ENCODE measurements at places on chromosomes 3 and 15.
A peak's percentile ranks its signal among the peaks of the same experiment; 100 is the strongest.

- no peak for DNase-seq
These were observed 211.1 kb upstream of the GADL1 start for GRCh38 chr3:31105438-31106077.

GRCh38 chr3:189985948-189986347 is 134.7 kb downstream of the P3H2 start:
- no peak for DNase-seq

GRCh38 chr3:37262816-37263393 is 88.5 kb upstream of the LRRFIP2 start:
- no peak for DNase-seq

DNA sequence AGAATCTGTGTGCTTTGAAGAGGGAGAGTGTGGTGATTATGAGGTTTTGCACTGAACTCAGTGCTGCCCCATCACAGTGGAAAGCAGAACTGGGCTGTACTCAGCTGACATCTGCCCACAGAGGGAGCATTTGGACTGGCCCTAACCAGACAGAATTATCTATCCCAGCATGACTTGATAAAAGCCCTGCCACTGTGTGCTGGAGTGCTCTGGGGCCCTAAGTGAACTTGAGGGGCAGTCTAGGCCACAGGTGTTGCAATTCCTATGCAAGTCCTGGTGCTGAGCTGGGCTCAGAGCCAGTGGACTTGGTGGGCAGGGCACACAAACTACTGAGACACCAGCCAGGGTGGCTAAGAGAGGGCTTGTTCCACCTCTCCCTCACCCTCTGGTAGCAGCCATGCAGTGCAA is 269.2 kb upstream of the CTNNB1 start:
- no peak for DNase-seq

- no peak for DNase-seq
These were observed 327.0 kb upstream of the RORA start for GRCh38 chr15:61556037-61556648.

GRCh38 chr15:61049028-61049427 is 180.1 kb downstream of the RORA start:
- no peak for DNase-seq

GRCh38 chr3:69385723-69386555 is at the start of gene FRMD4B:
Gene FRMD4B, minus strand, starts transcription at chr3:69386088. Its CDS starts 99 bp downstream, at chr3:69385989.
- peak; percentile 67 for DNase-seq

DNA sequence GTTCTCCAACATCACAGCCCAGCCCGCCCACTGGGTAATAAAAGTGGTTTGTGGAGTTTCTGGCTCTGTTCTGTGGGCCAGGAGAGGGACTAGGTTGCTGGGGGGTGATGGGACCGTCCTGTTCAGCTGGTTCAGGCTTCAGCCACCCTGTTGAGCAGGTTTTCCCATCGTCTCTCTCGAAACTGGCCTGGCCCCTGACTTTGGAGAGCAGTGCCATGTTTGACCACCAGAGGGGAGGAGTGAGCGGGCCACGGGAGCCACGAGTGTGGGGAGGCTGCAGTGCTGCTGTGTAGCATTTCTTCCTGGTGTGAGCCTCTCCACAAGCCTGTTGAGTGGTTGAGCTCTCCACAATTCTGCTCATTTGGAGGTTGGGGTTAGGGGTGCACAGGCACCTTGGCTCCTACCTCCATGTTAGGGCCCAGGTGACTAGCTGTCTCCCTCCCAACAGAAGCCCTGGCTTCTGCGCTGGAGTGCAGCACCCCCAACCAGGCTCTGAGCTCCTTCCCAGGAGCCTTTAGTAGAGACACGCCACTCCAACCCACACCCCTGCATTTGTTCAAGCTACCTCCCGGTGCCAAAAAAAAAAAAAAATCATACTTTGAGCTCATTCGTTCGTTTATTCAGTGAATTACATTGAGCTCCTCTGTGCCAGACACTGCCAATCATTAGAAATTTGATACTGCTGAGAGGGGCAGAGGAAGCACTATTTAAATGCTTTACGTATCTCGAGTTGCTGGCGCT is 13.9 kb downstream of the SPINT1 start:
- peak; percentile 72 for DNase-seq

DNA sequence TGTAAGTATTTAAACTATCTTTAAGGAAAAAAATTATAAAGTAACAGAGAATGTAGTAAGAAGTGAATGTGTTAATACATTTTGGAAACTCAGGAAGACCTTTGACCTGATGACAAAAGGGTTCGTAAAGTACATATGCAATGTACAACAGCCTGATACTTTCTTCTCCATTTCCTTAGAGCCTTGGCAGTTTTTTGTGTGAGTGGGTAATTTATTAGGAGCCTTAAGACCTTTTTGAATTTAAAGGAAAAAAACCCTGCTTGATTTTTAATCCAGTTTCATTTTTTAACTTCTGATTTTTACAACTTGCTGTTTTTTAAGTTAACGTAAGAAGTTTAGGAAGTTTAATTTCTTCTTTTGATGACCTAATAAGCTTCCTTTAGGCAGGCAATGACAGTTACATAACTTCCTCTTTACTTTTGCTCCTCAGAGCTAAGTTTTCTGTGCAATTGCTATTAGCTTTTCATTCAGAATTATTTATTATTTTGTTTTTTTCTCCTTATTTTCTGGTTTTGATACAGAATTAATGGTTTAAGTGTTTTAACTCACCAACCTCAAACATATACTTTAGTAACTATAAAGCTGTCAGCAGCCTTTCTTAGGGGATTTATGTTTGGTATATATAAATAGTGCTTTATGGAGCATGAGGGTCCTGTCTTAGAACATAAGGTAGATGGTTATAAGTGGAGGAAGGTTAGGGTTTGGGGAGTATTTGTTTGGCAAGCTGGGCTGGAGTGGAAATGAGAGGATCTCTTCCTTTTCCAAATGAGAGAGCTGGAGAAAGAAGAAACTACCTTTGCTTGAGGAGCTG is 35.2 kb downstream of the ARMC8 start:
- DNase-seq: no peak

DNA sequence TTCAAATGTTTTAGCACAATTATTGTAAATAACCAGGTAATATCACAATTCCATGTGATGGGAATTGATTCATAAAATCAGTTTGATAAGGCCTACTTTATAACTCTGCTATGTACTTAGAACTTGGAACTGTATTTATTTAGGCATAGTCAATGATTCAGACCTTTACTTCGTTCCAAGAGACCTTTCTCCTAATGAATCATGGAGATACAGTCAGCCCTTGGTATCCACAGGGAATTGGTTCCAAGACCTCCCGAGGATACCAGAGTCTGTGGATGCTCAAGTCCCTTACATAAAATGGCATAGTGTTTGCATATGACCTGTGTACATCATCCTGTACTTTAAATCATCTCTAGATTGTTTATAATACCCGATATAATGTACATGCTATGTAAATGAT is 60.8 kb upstream of the UMPS start:
- DNase-seq: no peak

DNA sequence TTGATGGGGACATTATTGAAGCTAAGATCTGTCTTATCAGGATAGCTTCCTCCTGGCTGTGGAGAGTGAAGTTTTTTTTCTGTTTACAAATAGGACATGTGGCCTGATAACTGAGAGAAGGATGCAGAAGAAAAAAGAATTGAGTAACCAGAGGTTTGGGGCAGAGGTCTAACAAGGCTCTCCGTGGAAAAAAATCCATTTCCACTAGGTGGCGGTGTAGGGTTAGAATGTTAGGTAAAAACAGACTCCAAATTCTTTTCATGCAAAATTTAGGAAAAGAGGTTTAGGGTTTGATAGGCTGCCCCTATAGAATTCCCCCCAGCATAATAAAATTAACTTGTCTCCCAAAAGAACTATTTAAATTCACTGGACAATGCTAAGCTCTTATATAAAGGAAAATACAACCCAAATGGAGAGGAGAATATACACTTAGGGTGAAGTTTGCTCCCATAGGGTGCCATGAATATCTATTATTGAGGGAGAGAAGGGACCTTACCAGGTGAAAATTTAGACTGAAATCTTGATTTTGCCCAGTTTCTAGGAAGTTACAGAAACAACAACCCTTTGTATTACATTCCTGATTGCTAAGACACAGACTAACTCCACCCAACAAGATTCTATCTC is 1560.4 kb downstream of the OTOL1 start:
- peak; percentile 68 for DNase-seq

- DNase-seq: peak; percentile 62
These were observed 66.3 kb downstream of the ISG20 start for GRCh38 chr15:88704791-88705768.

DNA sequence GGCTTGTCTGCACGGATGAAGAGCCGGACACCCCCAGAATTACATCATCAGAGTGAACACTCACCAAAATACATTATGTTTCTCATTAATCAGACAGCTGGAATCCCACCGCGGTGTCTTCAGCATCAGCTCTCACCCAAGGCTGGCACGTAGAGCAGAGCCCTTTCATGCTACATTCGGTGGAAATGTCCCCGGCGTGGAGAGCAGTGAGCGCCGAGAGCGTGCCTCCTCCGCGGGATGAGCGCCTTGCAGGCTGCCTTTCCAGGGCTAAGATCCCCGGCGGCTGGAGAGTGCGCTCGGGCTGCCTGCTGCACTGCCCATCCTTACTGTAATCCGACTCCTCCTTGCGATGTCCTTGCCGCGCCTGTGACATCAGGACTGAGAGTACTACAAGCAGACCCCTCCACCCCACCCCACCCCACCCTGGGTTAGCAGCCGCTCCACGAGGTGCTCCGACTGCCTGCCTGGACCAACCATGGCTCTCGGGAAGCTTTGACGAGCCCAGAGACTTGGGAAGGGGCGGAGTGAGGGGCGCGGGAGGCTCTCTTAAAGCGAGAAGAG is at the start of gene ZNF385D:
Gene ZNF385D, minus strand, starts transcription at position 380 of the 561 bp plus-strand sequence. Its CDS starts 294 bp downstream, at position 86.
- DNase-seq: peak; percentile 93

GRCh38 chr15:55917881-55918296 is 75.5 kb downstream of the NEDD4 start:
- DNase-seq: peak; percentile 18

GRCh38 chr15:46312133-46312740 is 677.4 kb downstream of the SQOR start:
- DNase-seq: peak; percentile 86

DNA sequence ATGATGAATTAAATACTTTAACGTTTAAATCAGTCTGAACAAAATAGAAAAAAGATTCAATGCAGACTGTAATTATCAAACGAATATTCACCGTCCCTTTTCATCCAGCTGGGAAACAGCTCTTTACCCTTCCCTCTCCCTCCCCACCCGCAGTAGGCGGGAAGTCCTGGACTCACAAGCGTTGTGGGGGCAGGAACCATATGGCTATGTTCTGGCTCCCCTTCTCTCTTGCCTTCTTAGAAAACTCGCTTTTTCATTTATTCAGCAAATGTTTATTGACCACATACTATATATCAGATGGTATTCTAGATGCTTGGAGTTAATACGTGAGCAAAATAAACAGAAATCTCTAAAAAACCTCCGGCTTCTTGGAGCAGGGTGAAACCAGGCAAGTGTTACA is 715 bp upstream of the SCAPER start:
- DNase-seq: no peak

GRCh38 chr3:108088697-108089096 is 2.1 kb downstream of the CD47 start:
- DNase-seq: no peak

DNA sequence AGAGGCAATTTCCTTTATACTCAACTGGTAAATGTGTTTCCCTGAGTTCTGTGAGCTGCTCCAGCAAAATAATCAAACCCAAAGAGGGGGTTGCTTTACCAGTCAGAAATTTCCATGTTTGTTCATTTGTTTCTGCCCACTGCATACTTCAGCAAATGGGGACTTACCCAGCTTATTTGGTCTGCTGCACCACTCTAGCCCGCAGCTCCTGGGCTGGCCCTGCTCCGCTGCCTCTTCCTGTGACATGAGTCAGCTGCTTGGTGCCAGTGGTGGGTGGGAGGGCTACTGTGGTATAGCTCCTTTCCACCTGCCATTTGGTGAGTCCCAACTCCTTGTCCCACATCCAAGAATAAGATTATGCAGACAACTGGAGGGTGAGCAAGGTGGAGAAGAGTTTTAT is 644.2 kb downstream of the MCTP2 start:
- no peak for DNase-seq

DNA sequence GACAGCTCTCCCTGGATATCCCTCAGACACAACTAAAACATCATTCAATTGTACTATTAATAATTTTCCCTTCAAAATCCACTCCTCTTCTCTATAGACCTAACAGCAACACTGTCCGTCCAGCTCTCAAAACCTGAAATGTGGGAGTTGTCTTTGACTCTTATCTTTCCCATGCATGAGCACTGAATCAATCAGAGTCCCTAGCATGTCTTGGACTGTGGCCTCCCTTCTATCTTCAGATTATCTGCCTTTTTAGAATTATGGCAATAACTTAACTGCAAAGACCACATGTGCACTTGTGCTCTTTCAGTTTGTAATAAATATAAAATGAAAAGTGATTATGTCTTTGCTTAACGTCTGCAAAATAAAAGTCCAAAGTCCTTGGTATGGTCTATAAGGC is 107.0 kb downstream of the UBE3A start:
- DNase-seq: no peak

DNA sequence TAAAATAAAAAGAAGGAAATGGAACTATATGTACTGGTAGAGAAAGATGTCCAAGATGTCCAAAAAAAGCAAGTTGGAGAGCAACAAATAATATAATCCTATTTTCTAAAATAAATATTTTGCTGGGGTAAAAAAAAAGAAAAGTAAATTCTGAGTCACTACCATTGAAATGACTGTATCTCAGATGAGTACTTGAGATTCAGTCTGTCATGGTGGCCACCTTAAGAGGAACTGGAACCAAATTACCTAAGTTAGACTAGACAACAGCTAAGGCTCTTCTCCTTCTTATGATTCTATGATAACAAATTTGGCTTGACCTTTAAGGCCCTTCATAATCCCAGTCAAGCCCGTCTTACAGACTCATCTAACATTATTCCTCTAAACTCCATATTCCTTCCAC is 270.6 kb upstream of the HES1 start:
- DNase-seq: no peak

DNA sequence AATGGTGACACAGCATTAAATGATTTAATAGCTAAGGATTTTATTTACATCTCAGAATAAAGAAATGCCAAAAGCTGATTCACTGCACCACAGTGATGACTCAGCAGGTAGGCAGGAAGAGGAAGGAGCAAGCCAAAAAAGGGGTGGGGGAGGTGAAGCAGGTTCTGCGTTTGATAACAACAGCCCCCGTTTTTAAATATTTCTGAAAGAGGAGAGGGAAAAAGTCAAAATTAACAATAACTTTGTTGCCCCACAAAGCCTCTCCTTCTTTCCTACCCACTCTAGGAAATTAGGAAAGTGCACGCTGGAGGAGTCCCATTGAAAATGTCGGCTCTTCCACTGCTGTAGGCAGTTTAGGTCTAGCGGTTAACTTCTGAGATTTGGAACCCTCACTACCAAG is 9.9 kb upstream of the CCDC54 start:
- DNase-seq: no peak

- no peak for DNase-seq
These were observed 200.0 kb upstream of the UBE2E2 start for GRCh38 chr3:23002836-23003732.
